ENCODE measurements at places on chromosomes 5 and 9.

DNA sequence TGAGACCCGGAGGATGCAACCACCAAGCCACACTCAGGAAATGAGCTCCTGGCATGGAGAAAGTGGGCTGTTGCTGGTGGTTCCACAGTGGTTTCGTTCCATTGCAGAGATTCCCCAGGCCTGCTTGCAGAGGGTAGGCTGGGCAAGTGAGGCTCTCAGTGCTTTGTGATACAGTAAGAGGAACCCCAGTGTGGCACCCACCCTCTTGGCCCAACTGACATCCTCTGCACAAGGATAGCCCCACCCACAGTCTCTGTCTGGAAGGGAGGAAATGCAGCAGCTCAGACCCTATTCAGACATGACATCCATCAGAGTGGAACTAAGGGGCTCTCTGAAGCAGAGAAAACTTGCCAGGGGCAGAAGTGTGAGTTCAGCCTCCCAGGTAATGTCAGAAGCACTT is 69.6 kb upstream of the FSTL4 start:
- DNase-seq = no peak

DNA sequence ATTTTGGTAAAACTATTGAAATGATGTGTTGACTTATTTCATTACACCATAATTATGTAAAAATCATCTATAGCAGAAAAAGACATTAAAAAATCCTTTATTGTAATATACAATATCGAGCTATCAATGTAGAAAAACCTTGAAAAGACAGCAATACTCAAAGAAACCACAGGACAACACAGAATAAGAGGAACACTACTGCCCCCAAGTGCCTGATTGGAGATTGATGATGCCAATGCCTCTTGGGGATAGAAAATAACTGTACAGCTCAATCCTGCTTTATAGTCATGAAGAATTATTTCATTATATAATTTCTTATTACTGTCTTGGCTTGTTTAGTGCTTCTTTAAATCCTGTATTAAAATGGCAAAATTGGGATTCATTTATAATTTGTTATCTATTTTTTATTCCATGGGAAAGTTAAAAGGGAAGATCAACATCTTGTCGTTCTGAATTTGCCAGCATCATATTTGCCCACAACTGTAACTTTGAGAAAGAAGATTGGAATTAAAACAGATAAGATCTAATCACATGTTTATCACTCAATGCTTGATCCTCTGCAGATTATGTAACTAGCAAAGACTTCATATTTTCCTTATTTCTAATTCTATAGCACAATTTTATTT is 337.5 kb downstream of the CDH9 start:
- peak; percentile 42 for DNase-seq

GRCh38 chr9:35980289-35981011 is 22.5 kb upstream of the OR2S2 start:
- no peak for DNase-seq

GRCh38 chr9:75200892-75201470 is 112.7 kb downstream of the OSTF1 start:
- DNase-seq = peak; percentile 25

DNA sequence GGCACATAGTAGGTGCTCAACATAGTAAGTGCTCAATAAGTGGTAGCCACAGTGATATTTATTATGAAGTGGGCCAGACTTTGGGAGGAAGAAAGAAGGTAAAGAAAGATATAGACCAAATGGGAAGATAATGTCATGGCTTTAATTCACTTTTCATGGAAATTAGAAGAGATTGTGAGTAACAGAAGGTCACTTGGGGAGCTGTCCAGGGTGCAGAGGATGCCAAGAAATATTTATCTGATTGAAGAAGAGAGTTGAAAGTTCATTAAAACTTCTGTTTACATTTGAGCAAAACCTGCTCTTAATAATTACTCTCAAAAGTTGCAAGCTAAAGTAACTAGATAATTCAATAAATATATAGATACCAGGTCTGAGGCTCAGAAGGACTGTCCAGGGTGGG is 28.3 kb upstream of the IL33 start:
- no peak for DNase-seq

- no peak for DNase-seq
Observed at GRCh38 chr9:97556721-97557605, 55.5 kb downstream of the TMOD1 start.

- DNase-seq = no peak
Observed at GRCh38 chr5:162607879-162608278, 540.3 kb downstream of the GABRG2 start.

DNA sequence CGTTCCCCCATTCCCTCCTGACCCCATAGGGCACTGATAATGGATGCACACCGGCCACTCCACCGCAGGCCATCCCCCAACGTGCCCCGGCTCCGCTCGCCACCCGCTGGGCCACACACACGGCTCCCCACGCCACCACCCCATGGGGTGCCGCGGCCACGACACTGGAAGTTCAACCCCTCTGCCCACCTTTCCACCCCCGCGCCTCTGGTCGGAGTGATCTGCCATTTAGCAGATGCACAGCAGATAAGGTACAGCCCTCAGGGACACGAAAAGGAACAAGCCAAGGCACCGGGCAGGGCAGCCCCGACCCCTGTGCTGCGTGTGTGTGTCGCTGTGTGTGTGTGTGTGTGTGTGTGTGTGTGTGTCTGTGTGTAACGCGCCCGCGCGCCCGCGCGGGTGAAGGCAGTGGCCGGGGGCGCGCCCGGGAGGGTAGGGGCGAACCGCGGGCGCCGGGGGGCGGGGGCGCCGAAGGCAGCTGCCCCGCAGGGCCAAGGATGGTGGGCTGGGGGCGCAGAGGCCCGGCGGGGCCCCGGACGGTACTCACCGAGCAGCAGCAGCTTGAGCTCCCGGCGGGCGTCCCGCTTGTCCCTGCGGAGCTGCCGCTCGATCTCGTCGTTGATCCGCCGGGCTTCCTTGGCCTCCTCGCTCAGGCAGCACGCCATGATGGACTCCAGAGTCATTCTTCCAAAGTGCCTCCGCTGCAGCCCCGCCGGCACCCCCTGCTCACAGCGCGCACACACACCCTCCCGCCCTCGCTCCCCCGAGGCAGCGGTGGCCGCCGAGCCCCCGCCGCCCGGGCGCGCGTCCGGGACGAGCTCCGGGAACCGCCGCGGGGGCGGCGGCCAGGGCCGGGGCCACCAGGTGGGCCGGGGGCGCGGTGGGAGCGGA is 813 bp downstream of the GNAQ start:
- no peak for DNase-seq

DNA sequence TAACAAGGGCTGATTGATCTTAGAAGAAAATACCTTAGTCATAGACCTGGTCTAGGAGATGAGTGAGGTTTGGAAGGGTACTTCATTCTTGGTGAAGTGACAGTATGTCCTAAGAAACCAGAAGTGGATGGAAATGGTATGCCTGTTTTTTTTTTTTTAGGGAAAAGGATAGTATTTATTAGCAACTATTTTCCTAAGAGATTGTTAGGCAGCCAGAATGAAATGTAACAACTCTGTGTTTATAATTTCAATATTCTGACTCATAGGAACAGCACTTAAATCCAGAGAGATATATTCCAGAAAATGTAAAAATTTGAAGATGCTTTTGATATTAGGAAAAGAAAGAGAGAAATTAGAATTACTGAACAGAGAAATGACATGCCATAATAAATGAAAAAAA is 21.2 kb upstream of the ARL14EPL start:
- DNase-seq = no peak

Measured in NCI-H1417 treated with DMSO at 0.1 percent for 48 hours (cell line).